ENCODE measurements at places on chromosomes 3 and 15.

GRCh38 chr15:45395943-45396342 is 17.6 kb upstream of the GATM start:
- no peak for DNase-seq

DNA sequence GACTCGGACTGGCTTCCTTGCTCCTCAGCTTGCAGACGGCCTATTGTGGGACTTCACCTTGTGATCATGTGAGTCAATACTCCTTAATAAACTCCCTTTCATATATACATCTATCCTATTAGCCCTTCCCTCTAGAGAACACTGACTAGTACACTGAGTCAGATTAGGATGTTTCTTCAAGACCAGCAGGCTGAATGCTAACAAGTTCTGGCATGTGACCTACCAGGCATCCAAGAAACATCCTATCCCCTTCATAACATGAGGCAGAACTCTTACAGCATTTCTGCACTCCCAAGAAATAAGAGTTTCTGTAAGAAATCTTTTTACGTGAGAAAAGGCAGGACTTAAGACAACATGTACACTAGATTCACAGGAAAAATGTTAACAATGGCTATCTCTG is 9.3 kb downstream of the CFAP92 start:
- DNase-seq: no peak

DNA sequence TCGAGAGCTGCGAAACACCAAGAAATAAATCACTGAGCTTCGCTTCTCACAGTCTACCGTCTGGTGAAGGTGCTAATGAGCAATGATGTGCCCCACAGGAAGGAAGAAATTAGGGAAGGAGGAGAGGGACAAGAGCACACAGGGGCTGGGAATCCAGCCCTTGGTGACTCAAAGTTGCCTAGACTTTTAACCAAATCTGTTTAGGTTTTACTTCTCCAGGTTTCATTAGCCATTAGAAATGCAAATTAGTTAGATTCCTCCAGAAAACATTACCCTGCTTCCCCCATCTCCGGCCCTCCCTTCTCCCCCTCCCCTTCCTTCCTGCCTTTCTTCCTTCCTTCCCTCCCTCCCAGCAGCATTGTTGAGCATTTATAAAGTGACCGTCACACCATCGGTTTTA is 59.3 kb upstream of the UBE2E1 start:
- no peak for DNase-seq

DNA sequence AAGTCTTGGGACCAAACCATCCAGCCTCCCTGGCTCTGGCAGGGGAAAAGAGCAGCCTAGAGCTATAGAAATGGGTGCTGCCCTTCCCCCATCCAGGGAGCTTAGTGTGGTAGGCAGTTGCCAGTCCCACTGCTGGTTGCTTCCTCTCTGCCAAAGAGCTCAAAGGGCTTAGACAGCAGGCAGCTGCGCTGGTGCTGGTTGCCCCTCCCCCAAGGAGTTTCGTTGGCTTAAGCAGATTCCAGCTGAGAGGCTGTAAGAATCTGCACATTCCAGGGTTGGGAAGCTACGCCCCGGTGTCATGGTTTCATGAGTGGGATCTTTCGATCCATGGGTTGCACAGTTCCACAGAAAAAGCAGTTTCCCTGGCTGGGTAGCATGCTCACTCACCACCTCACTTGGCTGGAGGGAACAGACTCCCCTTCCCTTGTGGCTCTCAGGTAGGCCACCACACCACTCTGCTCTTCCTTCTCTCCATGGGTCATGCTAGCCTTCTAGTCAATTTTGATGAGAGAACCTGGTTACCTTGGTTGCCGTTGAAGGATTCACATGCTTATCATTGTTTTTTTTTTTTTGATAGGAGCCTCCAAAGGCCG is 195.1 kb downstream of the EPHA6 start:
- DNase-seq: no peak

- no peak for DNase-seq
These were observed 151.6 kb upstream of the MEF2A start for GRCh38 chr15:99413955-99414754.

DNA sequence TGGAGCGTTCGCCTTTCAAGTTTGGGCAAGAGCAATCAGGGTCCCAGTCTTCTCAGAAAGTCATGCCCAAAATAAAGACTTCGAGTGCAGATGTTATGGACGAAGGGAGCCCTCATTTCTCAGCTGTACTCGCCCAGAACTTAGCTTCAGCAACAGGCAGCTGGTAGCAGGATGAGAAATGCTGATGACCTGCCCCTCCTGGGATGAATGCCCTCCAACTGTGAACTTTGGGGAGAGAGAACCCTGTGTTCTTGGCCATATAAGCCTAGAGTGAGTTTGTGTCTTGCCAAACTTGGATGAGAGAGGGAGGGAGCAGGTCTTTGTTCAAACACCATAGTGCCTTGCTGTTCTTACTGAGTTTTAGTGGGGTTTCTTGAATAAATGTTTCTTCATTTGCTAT is 400.3 kb downstream of the LRTM1 start:
- DNase-seq: no peak

DNA sequence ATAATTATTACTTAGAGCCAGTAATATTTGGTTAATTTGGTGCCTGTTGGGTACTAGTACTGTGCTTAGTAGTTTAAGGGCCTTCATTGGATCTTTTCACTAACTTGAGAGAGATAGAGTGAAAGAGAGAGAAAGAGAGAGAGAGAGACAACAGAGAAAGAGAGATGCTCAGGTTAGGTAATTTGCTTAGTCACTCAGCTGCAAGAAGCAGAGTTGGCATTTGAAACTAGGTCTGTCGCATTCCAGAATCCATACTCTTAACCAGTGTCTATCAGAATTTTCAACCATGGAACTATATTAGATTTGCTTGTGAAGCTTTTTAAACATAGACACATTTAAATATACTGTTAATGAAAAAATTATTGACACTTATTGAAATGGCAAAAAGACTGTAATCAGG is 31.1 kb upstream of the NUDT16 start:
- DNase-seq: no peak

DNA sequence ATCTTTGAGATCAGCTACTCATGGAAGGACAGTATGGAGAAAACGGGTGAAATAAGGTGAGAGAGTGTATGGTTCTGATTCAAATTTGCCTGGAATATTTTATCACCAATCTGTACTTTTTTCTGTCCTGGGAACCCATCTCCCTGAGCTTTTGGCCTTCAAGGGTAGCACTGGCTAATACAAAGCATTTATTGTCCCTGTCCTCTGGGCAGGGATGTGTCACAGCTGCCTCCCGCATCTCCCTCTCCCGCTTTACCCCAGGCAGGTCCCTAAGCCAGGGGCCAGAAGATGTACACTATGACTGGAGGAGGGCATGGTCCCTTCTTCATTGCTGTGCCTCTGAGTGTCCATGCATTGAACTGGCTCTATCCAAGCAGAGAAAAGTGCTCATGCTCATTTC is 201.7 kb upstream of the CHRNA7 start:
- no peak for DNase-seq

DNA sequence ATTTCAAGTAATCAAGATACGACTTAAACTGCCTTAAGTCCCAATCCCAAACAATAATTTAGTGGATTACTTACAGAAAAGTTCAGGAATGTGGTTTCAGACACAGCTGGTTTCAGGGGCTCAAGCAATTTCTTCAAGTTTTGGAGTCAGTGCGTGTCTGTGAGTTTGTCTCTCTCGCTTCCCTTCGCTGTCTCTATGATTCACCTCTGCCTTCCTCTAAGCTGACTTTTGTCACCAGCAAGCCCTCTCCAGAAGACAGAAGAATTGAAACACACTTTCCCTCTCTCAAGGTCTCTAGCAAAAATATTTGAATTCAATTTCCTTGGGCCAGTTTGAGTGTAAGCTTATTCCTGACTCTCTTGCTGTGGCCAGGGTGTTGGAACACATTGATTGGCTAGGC is 392.4 kb downstream of the EDEM1 start:
- DNase-seq: no peak

DNA sequence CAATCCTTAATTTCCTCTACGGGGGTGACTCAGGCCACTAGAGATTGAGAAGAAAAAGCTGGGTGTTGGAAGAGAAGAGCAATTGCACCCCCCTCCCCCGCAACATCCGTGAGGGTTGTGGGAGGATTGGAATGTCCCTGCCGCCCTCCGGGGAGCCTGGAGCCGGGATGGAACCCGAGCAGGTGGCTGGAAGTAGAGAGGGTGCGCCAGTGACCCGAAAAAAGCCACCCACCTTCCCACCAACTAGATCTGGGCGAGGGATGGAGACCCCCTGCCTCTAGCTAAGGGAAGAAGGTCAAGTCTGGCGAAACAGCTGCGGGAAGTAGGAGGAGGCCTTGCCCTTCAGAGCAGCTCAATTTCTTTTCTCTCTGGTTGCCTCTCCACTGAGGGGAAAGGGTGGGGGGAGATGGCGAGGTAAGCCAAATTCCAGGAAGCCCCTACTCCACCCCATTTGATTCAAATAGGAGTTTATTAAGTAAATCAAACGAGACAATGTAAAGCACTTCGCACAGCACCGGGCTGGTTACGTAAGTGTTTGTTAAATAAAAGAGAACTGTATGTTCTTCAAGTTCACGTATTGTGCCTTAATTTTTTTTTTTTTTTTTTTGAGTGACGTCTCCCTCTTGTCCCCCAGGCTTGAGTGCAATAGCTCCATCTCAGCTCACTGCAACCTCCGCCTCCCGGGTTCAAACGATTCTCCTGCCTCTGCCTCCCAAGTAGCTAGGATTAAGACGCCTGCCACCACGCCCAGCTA is 1.1 kb upstream of the WWTR1 start:
- DNase-seq: no peak

DNA sequence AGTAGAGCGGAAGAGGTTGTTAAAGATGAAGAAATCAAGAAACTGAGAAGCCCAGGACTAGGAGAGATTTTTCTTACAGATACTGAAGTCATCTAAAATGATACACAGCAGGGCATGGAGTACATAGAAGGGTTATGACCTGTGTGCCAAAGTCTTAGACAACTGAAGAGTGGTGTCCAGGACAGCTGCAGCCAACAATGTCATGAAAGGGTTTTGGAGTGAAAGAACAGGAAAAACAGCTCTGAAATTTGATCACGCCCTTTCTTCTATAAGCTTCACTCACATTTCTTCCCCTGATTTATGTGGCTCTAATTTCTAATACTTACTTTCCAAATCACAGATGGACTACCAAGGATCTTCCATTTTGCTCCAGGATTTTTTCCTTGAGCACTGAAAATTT is 3.0 kb downstream of the CFAP20DC start:
- no peak for DNase-seq

Measured in NCI-H2171 treated with DMSO at 0.1 percent for 48 hours (cell line).